EH (cell line): ENCODE measurements at places on chromosomes 7 and 10.
A peak's percentile ranks its signal among the peaks of the same experiment; 100 is the strongest.

DNA sequence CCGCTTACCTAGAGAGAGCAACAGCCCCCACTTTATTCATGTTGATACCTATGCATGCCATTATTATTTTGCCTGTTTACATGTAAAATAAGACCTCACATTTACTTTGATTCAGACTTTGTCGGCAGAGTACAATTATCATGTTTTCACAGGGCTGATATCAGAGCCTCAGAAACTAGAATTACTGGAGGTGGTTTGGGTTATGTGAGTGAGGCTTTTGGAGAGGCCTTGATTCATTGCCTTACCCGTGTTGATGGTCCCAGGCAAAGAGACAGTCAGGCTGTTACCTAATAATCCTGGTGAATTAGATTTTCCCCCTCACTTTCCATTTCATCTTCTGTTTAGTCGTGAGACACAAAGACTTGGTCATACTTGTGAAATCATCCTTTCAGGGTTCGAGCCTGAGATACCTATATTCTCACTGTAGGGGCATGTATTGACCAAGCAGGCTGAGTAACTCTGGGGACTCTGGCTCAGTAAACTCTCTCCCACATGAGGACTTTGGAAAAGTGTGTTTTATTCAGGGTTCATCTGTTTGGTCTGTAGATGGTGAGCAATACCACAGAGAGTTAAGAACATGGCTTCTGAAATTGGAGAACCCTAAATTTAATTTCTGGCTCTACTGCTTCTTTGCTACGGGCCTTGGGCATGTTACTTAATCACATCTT lies 150.9 kb downstream of the CELF2 start:
- DNase-seq = no peak

- DNase-seq = peak; percentile 100
Measured at GRCh38 chr7:25862261-25863004, 289.6 kb upstream of the NFE2L3 start.

GRCh38 chr7:111982804-111983203 lies 223.4 kb downstream of the DOCK4 start:
- DNase-seq = peak; percentile 7

GRCh38 chr10:83076443-83076842 lies 1062.9 kb upstream of the GHITM start:
- peak; percentile 1 for DNase-seq

- no peak for DNase-seq
Measured at GRCh38 chr7:5231811-5232484, 41.9 kb downstream of the WIPI2 start.

- DNase-seq = peak; percentile 35
Measured at GRCh38 chr7:100215895-100216294, 3.9 kb upstream of the PVRIG start.

DNA sequence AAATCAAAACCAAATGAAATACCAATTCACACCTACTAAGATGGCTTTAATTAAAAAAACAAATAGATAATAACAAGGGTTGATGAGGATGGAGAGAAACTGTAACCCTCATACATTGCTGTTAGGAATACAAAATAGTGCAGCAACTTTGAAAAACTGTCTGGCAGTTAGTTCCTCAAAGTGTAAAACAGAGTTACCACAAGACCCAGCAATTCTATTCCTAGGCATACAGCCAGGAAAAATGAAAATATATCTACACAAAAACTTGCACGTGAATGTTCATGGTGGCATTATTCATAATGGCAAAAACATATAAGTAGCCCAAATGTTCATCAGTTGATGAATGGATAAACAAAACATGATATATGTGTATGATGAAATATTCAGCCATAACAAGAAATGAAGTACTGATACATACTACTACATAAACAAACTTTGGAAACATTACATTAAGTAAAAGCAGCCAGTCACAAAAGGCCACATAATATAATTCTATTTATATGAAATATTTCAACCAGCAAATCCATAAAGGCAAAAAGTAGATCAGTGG lies 83.5 kb downstream of the BRAF start:
- DNase-seq = no peak

- no peak for DNase-seq
Measured at GRCh38 chr7:63521-64021, 128.8 kb upstream of the FAM20C start.

- DNase-seq = no peak
Measured at GRCh38 chr10:122249303-122249850, 21.7 kb upstream of the BTBD16 start.

GRCh38 chr7:92731335-92732063 lies 104.9 kb downstream of the CDK6 start:
- peak; percentile 78 for DNase-seq

GRCh38 chr10:128472196-128472595 lies 346.0 kb upstream of the MKI67 start:
- DNase-seq = no peak

GRCh38 chr7:81233208-81233940 lies 314.5 kb upstream of the SEMA3C start:
- DNase-seq = no peak

DNA sequence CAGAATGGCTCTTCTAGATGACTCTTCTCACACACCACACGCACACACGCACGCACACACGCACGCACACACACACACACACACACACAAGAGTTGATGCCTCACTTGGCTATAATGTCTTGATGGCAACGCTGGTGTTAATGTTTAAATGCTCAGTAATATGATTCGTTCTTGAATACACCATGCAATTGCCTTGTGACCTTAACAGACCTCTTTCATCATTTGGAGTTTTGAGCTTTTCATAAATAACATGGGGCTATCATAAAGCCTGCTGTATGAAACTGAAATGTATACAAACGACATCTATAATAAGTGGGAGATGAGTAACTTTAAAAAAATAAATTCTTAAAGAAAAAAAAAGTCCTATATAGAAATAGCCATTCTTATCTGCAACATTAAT lies 8.2 kb downstream of the JCAD start:
- no peak for DNase-seq

GRCh38 chr10:133278577-133279265 lies 2.1 kb upstream of the ADAM8 start:
- peak; percentile 66 for DNase-seq

- no peak for DNase-seq
Measured at GRCh38 chr7:17746020-17746530, 194.2 kb downstream of the SNX13 start.

GRCh38 chr7:154178895-154179294 lies 126.7 kb downstream of the DPP6 start:
- no peak for DNase-seq

GRCh38 chr7:129271500-129272355 lies 46.9 kb downstream of the AHCYL2 start:
- peak; percentile 70 for DNase-seq

GRCh38 chr10:98423691-98424120 lies 8.7 kb upstream of the PYROXD2 start:
- no peak for DNase-seq

DNA sequence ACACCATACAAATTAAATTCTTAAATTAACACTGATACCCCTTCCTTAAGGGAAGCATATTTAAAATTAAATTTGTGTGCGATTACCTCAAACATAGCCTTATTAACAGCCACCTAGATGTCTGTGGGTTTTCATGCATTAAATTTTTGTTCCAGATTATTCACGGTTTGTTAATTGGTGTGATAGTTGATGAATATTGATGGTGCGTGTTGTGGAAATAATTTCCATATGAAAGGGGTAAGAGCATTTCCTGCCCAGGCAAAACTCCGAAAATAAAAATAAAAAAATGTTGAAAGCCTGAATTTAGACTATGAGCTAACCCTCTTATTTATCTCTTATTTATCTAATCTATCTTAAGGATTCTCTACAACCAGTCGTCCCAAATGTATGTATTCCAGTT lies 679.3 kb upstream of the CELF2 start:
- no peak for DNase-seq

DNA sequence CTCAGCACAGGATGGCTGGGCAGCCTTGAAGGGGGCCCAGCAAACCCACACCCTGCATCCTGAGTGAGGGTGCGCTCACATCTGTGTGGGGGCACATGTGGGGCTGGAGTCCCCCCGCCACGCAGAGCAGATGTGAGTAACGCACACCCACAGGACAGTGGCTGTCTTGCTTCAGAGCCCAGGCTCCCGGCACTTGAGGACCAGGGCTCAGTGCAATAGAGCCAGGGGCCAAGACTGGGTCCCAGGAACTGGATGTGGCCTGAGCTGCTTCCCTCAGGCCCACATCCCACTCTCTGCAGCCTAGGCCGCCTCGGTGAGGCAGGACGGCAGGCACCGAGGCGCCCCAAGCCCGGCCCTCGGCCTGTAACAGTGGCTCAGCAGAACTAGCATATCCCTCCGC lies 159.9 kb downstream of the MAD1L1 start:
- DNase-seq = no peak

DNA sequence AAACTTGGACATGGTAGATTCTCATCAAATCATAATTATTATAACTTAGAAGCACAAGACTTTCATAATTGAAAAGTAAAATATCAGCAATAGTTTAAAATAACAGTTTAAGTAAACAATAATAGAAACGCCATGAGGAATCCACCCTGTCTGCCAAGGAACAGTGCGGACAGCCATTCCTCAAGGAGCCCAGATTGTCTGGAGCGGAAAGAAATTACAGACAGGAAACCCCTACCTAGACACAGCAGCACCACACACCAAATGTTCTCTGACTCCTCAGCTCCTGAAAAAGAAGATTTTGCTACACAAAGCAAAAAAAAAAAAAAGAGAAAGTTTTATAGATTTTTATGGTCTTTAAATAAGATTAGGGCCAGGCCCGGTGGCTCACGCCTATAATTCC lies 21.5 kb upstream of the SEC61G start:
- no peak for DNase-seq

DNA sequence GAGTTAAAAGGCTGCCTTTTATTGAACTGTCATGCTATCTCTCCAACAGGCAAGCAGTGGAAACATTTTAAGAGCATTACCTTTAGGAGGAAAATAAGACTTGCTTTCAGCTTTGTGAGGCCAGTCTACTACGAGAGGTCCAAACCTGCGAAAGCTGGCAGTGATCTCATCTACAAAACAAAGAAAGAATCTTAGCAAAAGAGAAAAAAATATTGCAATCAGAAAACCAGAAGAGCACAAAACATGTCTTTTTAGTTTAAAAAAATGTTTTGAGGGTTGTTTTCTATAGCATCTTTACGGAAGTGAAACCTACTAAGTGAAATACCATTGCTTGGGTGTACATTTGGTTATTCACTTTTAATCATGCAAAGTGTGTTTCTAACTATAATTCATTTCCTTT lies 147.9 kb downstream of the CPEB3 start:
- DNase-seq = no peak

- DNase-seq = peak; percentile 45
Measured at GRCh38 chr10:49502358-49502757, 36.6 kb downstream of the ERCC6 start.
